WTC11 (cell line): ENCODE measurements at places on chromosomes 4 and X.
A peak's percentile ranks its signal among the peaks of the same experiment; 100 is the strongest.

GRCh38 chrX:68193234-68193633 lies 240.1 kb downstream of the OPHN1 start:
- no peak for DNase-seq

GRCh38 chr4:164136180-164136616 lies 617.7 kb upstream of the SMIM31 start:
- DNase-seq, result peak; percentile 13

DNA sequence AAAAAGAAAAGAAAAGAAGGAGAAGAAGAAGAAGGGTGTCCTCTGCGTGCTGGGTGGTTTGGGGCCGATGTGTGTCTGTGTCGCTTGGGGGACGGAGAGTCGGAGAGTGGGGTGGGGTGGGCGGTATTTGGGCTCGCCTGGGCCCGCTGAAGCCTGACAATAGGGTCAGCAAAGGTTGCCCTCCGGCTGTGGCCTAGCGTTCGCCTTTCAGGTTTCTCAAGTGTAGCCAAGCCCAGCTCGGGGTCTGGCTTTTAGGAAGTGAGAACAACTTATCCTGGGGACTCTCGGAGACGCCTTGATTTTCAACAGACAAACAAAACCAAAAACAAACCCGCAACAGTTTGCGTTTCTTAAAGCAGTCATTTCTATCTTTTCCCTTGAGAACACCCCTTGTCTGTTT lies 4.1 kb upstream of the SOX3 start:
- no peak for DNase-seq

DNA sequence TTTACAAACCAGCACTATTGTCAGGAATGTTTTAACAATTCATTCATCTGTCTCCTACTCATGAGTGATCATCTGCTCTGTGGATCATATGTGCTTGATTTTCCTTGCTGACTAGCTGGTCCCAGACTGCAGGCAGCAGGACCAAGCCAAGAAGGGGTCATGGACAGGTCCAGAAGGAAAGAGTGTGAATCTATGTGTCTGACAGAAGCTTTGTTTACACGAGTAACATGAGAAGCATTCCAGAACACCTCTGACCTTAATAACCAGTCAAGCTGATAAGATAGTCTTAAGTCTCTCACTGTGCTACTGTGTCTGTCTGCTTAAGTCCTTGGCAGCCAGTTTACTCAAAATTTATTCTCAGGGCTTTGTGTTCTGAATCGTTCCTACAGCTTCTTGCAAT lies 39.0 kb downstream of the GUCY1A1 start:
- no peak for DNase-seq

GRCh38 chr4:185716141-185716551 lies 95.8 kb downstream of the SORBS2 start:
- no peak for DNase-seq

DNA sequence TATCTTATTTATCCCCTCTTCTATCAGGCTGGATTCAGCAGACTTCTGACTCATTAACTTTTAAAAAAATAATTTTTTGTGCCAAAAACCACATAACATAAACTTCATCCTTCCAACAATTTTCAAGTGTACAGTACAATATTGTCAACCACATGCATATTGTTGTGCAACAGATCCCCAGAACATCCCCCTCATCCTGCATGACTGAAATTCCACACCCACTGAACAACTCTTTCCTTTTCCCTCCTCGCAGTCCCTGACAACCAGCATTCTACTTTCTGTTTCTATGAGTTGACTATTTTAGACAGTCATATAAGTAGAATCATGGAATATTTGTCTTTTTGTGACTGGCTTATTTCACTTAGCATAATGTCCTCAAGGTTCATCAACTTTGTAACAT lies 2.2 kb upstream of the MID2 start:
- DNase-seq, result no peak

DNA sequence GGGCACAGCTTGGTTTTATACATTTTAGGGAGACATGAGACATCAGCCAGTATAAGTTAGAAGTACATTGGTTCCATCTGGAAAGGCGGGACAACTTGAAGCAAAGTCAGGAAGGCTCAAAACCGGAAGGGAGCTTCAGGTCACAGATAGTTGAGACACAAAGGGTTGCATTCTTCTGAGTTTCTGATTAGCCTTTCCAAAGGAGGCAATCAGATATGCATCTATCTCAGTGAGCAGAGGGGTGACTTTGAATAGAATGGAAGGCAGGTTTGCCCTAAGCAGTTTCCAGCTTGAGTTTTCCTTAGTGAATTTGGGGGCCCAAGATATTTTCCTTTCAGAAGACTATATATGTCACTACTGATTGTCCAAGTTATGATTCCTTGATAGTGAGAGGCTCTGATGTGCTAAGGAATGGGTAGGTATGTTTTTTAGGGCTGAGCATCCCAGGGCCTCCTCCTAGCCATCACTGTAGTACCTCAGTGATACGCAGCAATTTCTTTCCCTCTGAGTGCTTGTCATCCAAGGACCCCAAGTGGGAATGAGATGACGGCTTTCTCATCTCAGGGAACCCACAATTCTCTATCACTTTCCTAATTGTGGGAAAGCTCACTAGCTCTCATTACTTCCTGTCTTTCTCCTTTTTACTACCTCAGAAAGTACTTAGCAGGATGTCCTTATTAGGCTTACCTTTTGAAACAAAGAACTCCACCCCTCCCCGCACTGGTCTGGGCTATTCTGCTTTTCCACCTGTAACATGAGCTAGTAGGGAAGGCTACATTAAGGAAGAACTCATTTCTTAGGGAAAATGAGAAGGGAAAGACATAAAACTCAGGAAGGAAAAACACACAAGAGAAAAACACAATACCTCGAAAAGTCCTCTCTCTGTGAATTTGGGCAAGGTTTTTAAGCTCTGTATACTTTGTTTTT lies 632.7 kb downstream of the RAPGEF2 start:
- DNase-seq, result no peak

GRCh38 chr4:15077969-15078368 lies 75.7 kb downstream of the CPEB2 start:
- no peak for DNase-seq

DNA sequence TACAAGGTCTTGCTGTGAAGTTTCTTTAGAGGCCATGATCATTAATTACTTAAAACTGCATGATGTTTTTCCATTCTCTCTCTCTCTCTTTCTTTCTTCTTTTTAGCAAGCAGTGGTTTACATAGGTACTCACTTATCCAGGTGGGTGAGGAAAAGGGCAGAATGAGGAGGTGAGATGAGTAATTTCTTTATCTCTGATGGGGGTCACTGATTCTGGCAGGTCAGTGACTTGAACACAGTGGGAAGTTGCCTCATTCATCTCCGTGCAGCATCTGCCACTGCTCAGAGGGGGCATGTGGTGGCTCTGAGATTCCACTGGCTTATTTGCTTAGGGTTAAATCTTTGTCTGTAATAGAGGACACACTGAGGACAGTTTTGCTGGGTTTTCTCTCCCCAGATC lies 62.6 kb downstream of the FAM114A1 start:
- no peak for DNase-seq
